ENCODE measurements at places on chromosomes 6 and 20.

DNA sequence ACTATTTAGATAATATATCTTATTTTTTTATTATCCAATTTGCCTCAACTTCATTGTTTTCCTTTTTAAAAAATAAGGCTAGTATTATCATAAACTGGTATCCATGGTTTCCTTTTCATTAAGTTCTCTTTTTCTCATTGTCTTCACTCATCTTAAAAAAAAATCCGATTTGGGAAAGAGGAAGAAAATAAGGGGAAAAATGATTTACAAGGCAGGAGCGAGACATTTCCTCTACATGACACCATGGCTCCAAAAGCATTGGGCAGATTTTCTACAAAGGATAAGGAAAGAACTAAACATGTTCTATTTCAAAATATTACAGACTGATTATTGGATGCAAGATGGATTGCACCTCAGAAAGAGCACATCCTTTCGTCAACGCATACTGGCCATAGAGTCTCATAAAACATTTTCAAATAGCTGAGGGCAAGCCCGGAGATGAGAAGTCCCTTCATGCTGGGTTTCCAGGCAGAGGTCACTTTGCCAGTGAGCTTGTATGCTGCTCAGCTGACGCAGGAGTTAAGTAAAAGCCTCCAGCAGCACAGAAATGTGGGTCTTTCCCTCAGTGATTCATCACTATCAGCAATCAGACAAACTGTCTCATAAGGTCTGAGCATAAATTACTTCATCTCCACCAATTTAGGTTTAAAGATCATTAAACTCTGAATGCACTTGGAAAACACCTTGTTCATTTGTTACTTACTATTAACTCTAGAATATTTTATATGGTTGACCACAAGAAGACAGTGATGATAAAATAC lies 129.0 kb upstream of the TNFAIP3 start:
- no peak for DNase-seq

GRCh38 chr6:142162780-142163179 lies 15.7 kb downstream of the VTA1 start:
- no peak for DNase-seq

GRCh38 chr6:40722553-40723258 lies 135.5 kb upstream of the LRFN2 start:
- no peak for DNase-seq

GRCh38 chr20:51637241-51637640 lies 94.7 kb upstream of the NFATC2 start:
- no peak for DNase-seq

DNA sequence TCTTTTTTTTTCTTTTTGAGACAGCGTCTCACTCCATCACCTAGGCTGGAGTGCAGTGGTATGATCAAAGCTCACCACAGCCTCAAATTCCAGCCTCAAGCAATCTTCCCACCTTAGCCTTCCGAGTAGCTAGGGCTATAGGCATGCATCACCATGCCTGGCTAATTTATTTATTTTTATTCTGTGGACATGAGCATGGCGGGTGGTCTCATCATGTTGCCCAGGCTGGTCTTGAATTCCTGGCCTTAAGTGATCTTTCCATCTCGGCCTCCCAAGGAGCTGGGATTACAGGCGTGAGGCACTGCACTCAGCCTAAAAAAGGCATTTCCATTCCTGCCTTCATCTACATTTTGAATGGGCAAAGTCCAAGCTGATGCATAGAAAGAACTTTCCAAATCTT lies 56.2 kb upstream of the BEND3 start:
- DNase-seq: no peak

- no peak for DNase-seq
Observed at GRCh38 chr6:101146389-101146788, 247.1 kb upstream of the GRIK2 start.

DNA sequence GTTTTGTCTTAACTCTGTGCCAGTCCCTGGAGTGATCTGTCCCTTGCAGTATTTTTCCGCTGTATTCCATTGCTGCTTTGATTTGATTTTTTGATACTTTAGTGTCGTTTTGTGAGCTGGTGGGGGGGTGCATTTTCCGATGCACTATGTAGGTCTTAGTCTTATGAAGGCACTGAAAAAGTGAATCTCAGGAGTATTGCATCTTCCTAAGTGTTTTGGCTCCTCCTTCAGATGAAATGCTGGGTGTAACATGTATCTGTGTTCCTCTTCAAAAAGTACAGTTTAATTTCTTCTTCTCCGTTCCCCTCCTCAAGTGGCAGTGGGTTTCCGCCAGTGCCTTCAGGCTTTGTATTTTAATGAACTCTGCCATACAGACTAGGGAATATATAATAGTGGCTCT lies 580.7 kb upstream of the GJE1 start:
- no peak for DNase-seq

- no peak for DNase-seq
Observed at GRCh38 chr6:85913001-85913400, 270.3 kb upstream of the SYNCRIP start.

GRCh38 chr6:4480788-4481735 lies 295.1 kb upstream of the CDYL start:
- no peak for DNase-seq

DNA sequence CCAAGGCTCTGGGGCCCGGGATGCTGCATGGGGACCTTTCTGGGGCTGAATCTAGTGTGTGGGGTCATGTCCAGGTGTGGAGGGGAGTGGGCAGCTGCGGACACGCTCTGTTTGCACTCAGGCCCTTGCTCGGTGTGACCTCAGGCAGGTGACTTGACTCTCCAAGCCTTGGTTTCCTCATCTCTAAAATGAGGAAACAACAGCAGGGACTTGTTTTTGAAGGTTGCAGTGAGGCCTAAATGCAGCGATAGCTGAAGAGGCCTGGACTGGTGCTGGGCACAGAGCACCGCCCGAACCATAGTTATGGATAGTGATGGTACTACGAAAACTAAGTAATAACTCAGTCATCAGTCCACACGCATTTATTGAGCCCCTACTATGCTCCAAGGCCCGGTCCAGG lies 91.8 kb downstream of the NOL4L start:
- no peak for DNase-seq

DNA sequence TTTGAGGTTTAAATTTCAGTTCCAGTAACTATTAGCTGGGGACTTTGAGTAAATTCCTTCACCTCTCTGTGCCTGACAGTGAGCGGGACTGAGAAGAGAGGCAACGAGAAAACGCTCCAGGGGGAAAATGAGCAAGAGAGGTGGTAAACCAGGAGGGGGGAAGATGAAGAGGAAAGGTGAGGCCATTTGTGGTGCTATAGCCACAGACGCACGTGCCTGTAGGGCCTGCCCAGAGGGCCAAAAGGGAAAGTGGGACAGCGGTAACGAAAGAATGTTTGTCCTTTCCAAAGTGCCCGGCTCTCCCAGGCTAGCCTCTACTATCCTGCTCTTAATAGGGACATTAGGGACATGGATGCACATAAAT lies 99.2 kb downstream of the BMP7 start:
- DNase-seq: no peak

GRCh38 chr6:131950767-131951575 lies at the start of gene CCN2:
Gene CCN2, minus strand, starts transcription at chr6:131951372. Its CDS starts 200 bp downstream, at chr6:131951172.
- DNase-seq: no peak
